Spinal cord (tissue), 10 donors: ENCODE measurements at places on chromosomes 4 and X. TPM values are rescaled to one million over a fixed set of nuclear protein-coding genes. Genes with fewer than 3 reads are reported as not detected.

The EFNB1 gene
- total RNA-seq: 105 TPM

The EREG gene
- total RNA-seq: 0.30 TPM

The CTPS2 gene
- total RNA-seq: 27.0 TPM

The RAI2 gene
- 1.8 TPM for total RNA-seq

The PF4V1 gene
- 4.2 TPM for total RNA-seq

The POLA1 gene
- total RNA-seq: 30.8 TPM

The TRAM1L1 gene
- 12.5 TPM for total RNA-seq

The RAB39B gene
- 21.7 TPM for total RNA-seq

The SPOCK3 gene
- total RNA-seq: 21.3 TPM

The SRPX gene
- total RNA-seq: 40.6 TPM

The SH2D1A gene
- total RNA-seq: 0.59 TPM

The TCEAL5 gene
- total RNA-seq: 11.9 TPM

The WNK3 gene
- 29.5 TPM for total RNA-seq

GRCh38 chr4:170736710-170737109, 647.0 kb upstream of the AADAT start:
- H3K4me3 ChIP-seq: no peak overlapping the region
- no peaks in the 10 kb centered on the region for H3K27me3 ChIP-seq
- no peaks in the 10 kb centered on the region for H3K4me1 ChIP-seq
- H3K36me3 ChIP-seq: no peaks in the 10 kb centered on the region

DNA sequence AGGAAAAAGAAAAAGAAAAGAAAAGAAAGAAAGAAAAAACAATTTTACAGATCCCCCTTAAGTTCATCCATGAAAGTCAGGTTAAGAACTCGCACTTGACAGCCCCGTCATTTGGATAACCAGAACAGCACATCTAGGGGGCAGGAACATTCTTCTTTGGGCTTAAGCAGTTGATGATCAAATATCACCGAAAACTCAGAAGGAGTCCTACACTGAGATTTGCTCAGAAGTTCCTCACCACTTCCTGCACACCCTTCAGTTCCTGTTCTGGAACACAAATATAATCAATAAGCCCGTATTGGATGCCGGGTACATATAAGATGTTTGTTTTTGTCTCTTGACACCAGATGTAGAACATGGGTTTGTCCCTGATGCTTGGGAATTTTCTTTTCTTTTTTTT, 14.7 kb downstream of the NLGN3 start:
- H3K4me1 ChIP-seq: no peaks in the 10 kb centered on the region
- H3K4me3 ChIP-seq: no peak overlapping the region
- peaks cover 35% of the 10 kb centered on the region for H3K36me3 ChIP-seq
- H3K27me3 ChIP-seq: no peaks in the 10 kb centered on the region
- H3K27ac ChIP-seq: no peak overlapping the region

GRCh38 chrX:45815441-45815840, 614.8 kb upstream of the DIPK2B start:
- no peaks in the 10 kb centered on the region for H3K27me3 ChIP-seq
- no peaks in the 10 kb centered on the region for H3K4me1 ChIP-seq
- no peak for DNase-seq
- no peak overlapping the region for H3K27ac ChIP-seq

DNA sequence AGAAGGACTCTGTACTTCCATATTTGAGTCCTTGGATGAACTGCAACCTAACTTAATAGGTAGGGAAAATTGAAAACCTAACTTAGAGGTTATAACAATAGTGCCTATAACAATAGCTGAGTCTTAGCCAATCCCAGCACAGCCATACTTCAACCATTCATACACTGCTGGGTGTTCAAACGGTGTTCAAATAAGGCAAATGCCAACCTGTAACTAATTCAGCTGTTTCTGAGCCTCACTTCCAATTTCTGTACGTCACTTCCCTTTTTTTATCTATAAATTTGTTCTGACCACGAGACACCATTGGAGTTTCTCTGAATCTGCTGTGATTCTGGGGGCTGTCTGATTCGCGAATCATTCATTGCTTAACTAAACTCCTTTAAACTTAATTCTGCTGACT, 9.6 kb upstream of the GRSF1 start:
- no peaks in the 10 kb centered on the region for H3K27me3 ChIP-seq
- no peak overlapping the region for H3K4me3 ChIP-seq
- H3K36me3 ChIP-seq: no peaks in the 10 kb centered on the region
- no peaks in the 10 kb centered on the region for H3K4me1 ChIP-seq
- no peak for DNase-seq

GRCh38 chr4:169823685-169824084, 65.9 kb upstream of the HPF1 start:
- no peak for DNase-seq
- H3K36me3 ChIP-seq: no peaks in the 10 kb centered on the region
- H3K4me3 ChIP-seq: no peak overlapping the region
- no peaks in the 10 kb centered on the region for H3K27me3 ChIP-seq
- H3K4me1 ChIP-seq: no peaks in the 10 kb centered on the region
- H3K27ac ChIP-seq: no peak overlapping the region

GRCh38 chrX:8783097-8783713, 18.0 kb downstream of the FAM9A start:
- H3K4me1 ChIP-seq: peaks cover 5% of the 10 kb centered on the region
- no peak overlapping the region for H3K4me3 ChIP-seq
- peaks cover 21% of the 10 kb centered on the region for H3K27me3 ChIP-seq
- no peak overlapping the region for H3K27ac ChIP-seq

DNA sequence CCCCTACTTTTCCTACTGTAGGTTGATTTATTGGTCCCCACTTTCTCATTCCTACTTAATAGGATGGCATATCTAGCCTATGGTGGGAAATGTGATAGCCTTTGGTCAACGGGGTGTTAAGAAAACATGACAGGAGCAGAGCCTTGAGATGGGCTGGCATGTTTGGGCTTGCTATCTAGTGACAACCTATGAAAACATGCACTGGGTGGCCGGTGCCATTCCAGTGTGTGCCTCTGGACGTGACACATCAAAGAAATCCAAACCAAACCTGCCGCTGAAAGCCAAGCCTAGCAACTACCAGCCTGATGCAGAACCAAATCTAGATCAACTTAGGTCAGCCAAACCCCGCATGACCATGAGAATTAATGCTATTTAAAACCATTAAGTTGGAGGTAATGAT, 317.6 kb downstream of the DMD start:
- H3K36me3 ChIP-seq: no peaks in the 10 kb centered on the region
- no peak for DNase-seq
- no peak overlapping the region for H3K27ac ChIP-seq

GRCh38 chr4:81505004-81505598, 33.4 kb upstream of the RASGEF1B start:
- no peaks in the 10 kb centered on the region for H3K36me3 ChIP-seq
- no peak overlapping the region for H3K4me3 ChIP-seq
- no peaks in the 10 kb centered on the region for H3K27me3 ChIP-seq
- no peak for DNase-seq
- H3K4me1 ChIP-seq: peaks cover 7% of the 10 kb centered on the region
- no peak overlapping the region for H3K27ac ChIP-seq

GRCh38 chrX:65601126-65601525, 66.3 kb upstream of the MSN start:
- no peaks in the 10 kb centered on the region for H3K36me3 ChIP-seq
- H3K27ac ChIP-seq: peak overlapping the region; percentile 37
- no peaks in the 10 kb centered on the region for H3K27me3 ChIP-seq
- H3K4me1 ChIP-seq: no peaks in the 10 kb centered on the region

GRCh38 chr4:54800831-54801530, 143.2 kb downstream of the KIT start:
- no peak overlapping the region for H3K4me3 ChIP-seq
- H3K4me1 ChIP-seq: no peaks in the 10 kb centered on the region

- no peaks in the 10 kb centered on the region for H3K36me3 ChIP-seq
- DNase-seq: no peak
- peaks cover 32% of the 10 kb centered on the region for H3K27me3 ChIP-seq
- peaks cover 10% of the 10 kb centered on the region for H3K4me1 ChIP-seq
These were observed 1.1 kb upstream of the AP1S2 start for GRCh38 chrX:15855568-15856221.

DNA sequence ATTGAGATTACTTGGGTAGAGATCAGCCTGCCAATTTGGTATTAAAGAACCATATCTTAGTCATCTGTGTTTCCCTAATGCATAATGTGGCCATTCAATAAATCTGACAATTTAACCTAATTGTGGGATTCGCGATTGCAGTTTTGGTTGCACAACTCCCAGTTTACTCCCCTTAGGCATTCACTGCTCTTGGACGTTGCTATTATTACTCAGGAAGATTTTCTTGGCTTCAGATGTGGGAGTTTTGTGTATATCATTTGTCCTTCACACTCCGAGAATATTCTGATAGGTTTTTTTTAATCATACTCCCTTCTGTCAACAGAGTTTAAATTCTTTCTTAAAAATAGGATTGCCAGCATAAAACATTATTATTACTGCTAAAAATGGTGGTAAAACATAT, 22.0 kb upstream of the TRPC3 start:
- DNase-seq: no peak
- no peaks in the 10 kb centered on the region for H3K27me3 ChIP-seq
- no peaks in the 10 kb centered on the region for H3K36me3 ChIP-seq
- H3K4me1 ChIP-seq: peaks cover 4% of the 10 kb centered on the region
- no peak overlapping the region for H3K4me3 ChIP-seq
- no peak overlapping the region for H3K27ac ChIP-seq

DNA sequence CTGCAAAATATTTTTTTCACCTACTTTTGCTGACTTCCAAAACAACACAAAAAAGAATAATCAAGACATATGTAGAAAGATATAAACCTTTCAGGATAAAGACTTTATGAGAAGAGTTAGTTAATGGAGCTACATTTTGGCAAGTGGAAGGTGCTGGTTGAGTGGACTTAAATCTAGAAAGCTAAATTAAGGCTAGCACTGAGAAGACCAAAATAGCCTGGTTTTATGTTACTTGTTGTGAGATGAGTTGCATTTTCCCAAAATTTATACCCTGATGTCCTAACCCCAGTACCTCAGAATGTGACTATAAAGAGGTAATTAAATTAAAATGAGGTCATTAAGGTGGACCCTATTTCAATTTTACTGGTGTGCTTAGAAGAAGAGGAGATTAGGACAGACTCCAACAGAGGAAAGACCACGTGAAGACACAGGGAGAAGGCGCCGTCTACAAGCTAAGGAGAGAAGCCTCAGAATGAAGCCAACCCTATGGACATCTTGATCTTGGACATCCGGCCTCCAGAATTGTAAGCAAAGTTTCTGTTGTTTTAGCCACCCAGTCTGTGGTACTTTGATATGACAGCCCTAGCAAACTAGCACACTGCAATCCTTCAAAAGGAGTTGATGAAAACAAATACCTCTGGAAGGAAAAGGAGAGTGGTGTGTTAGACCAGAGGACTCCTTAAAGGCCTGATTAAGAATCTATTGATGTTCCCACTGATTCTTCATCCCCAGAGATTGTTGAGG, 67.4 kb downstream of the FGFBP1 start:
- H3K36me3 ChIP-seq: no peaks in the 10 kb centered on the region
- H3K4me1 ChIP-seq: no peaks in the 10 kb centered on the region
- no peak overlapping the region for H3K4me3 ChIP-seq
- no peaks in the 10 kb centered on the region for H3K27me3 ChIP-seq
- H3K27ac ChIP-seq: no peak overlapping the region

GRCh38 chr4:16608123-16608522, 290.3 kb downstream of the LDB2 start:
- H3K4me1 ChIP-seq: no peaks in the 10 kb centered on the region
- H3K27me3 ChIP-seq: no peaks in the 10 kb centered on the region
- H3K36me3 ChIP-seq: no peaks in the 10 kb centered on the region
- no peak overlapping the region for H3K4me3 ChIP-seq
- no peak overlapping the region for H3K27ac ChIP-seq
- no peak for DNase-seq

DNA sequence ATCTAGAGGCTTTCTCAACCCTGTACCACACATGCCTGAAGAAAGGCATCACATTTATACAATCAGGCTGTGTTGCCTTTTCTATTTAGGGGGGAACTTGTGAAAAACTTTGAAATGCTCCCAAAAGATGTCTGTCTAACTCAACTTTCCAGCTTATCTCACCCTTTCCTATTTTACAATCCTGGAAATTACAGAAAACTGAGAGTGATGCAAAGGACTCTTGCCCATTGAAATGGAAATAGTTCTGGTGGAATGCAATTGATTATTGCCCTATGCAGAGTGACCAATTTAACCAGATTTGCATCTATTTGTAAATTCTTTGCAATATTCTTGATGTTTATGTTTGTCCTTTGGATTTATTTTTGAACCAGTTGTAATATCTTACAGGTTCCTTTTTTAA, 77.3 kb downstream of the GALNT7 start:
- no peak for DNase-seq
- H3K27me3 ChIP-seq: no peaks in the 10 kb centered on the region
- H3K4me3 ChIP-seq: no peak overlapping the region
- H3K27ac ChIP-seq: no peak overlapping the region

- H3K4me1 ChIP-seq: no peaks in the 10 kb centered on the region
- no peaks in the 10 kb centered on the region for H3K36me3 ChIP-seq
- DNase-seq: peak; percentile 41
- no peak overlapping the region for H3K4me3 ChIP-seq
- H3K27me3 ChIP-seq: peaks cover 3% of the 10 kb centered on the region
These were observed 268.6 kb upstream of the VCX start for GRCh38 chrX:7574325-7574724.

DNA sequence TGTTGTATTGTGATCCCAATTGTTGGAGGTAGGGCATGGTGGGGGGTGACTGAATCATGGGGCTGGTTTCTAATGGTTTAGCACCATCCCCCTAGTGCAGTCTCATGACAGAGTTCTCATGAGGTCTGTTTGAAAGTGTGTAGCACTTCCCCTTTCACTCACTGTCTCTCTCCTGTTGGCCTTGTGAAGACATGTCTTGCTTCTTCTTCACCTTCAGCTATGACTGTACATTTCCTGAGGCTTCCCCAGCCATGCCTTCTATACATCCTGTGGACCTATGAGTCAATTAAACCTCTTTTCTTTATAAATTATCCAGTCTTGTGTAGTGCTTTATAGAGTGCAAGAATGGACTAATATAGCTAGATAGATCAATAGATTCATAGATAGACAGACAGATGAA, 230.0 kb downstream of the MAGEE1 start:
- no peak overlapping the region for H3K4me3 ChIP-seq
- no peak for DNase-seq
- H3K4me1 ChIP-seq: no peaks in the 10 kb centered on the region
- no peaks in the 10 kb centered on the region for H3K27me3 ChIP-seq
- no peak overlapping the region for H3K27ac ChIP-seq
- H3K36me3 ChIP-seq: no peaks in the 10 kb centered on the region

DNA sequence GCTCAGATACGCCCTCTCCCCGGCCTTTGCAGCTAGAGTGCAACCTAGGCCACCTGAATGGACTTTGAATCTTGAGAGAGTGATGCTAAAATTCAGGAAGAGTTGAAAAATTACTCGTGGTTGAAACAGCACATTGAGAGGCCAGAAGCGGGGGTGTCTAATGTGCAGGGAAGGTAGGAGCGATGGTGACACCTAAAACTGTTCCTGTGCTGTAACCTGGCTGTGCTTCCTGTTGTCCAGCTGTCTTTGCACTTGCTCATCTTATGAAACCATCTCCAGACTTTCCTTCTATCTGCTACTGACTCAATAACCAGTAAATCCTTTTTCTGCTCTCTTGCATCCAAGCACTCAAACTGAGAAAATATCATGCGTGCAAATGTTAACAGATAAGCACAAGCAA, 106.4 kb upstream of the RPS6KA3 start:
- no peak overlapping the region for H3K4me3 ChIP-seq
- H3K4me1 ChIP-seq: no peaks in the 10 kb centered on the region
- no peaks in the 10 kb centered on the region for H3K36me3 ChIP-seq
- no peak overlapping the region for H3K27ac ChIP-seq
- peaks cover 24% of the 10 kb centered on the region for H3K27me3 ChIP-seq
- no peak for DNase-seq
